ENCODE measurements at places on chromosomes 5 and 9.

DNA sequence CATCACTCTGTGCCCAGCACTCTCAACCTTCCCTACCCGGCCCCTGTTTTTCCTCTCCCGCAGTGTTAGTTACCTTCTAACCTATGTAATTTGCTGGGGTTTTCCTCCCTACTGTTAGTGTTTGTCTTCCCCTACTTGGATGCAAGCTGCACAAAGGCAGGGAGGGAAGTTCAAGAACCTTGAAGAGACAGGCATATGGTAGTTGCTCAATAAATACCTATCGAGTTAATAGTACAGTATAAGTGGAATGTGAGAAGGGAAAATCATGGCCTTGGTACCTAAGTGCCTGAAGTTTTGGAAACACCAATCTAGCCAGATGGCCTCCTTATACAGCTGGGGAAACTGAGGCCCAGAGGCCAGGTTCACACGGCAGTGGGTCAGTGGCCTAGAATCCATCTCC is 24.2 kb downstream of the PDGFRB start:
- no peak for DNase-seq

DNA sequence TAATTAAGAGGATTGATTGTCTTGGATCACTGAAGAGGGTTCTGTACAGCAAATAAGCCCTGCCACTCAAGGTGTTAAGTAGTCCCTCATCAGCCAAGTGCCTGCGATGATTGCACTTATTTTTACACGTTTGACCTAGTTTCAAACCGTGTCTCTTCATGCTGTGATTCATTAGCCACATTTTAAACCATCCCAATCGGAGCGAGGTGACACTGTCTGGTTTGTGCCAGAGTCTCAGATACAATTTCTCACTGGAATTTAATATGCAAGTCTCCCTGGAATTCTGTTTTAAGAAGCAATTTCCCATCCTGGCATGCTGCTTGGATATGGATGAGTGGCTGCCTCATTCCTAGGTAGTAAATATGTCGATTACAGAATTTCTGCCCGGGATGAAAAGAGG is 1.6 kb downstream of the INSYN2B start:
- DNase-seq = no peak

DNA sequence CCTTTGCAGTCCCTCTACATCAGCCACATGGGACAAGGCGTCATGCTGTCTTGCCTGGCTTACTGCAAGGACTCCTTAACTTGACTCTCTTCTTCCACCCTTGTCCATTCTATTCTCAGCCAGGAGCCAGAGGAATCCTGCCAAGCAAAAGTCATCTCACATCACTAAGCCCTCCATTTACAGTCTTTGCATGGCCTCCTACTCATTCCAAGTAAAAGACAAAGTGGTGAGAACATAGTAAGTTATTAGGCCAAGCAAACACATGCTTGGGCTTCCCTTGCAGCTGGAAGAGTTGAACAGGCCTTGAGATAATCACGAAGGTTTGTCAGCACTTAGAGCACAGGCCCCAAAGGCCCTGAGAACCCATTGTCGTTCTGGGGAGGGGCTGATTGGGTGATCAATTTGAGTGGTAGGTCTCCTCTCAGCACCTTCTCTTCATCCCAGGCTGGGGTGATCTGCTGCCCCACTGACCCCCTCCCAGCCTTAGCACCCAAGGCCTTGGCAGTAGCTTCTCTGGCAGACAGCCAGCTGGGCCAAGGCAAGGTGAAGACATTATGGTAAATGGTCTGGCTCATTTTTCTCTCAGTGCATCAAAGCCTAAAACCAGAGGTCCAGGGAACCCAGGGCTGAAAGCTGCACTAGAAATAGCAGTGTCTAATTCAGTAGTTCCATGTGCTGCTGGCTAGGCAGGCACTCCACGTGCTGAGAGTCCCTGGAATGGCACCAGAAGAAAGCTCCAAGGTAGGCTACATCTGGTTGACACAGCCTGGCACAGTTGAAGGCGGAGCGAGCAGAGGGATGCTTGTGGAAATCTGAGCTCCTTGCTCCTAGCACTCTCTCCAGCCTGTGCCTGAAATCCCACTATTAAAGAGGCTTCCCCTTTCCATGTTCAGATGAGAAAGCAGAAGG is 121.4 kb downstream of the ASTN2 start:
- DNase-seq = no peak

DNA sequence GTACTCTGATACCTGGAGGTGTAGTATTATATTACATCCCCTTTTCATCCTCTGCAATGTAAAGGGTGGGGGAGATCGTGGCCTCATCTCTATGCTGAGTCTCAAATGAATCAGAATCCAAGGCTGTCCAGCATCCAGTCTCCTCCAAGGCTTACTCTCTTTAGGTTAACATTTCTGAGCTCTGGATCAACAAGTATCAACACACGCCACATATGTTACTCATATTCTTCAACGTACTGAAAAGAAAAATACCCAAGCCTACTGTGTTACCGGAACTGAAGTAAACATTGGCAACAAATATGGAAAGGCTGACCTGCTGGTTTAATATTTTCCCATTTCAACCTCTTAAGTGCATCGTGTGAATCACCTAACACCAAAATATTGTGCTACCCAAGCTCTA is 241.8 kb downstream of the GAS1 start:
- DNase-seq = no peak

GRCh38 chr5:163821142-163821541 is 315.7 kb downstream of the MAT2B start:
- no peak for DNase-seq

DNA sequence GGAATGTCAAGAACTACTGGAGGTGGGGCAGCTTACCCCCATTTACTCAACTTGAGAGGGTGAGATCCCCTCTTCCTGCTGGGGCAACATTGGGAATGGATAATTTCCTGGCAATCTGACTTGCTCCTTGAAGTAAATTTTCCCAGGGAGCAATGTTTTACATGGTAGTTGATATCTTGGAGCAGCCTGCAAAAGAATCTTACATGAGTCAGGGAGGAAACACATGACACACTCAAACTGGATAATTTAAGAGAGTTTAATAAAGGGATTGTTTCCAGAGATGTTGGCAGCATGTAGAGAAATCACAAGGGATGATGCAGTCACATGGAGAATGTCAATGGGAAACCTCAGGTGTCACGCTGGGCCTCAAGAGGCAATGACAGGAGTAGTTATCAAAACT is 212.5 kb downstream of the GAS1 start:
- no peak for DNase-seq

DNA sequence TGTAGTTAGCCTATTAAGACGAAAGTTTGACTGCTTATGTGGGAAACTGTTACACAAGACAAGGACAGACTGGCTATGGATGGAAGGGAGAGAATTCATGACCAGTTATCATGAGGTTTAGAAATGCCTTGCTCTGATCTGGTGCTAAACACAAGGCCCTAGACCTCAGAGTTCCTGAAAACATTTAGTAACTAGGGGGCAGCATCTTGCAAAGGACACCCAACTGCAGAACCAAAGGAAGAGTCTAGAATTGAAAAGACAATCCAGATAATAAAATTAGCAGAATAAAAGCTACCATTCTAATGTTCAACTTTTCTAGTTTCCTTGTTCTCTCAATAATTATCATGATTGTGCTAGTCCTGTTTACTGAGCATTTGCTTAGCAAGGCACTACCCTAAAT is 130.5 kb upstream of the GPR151 start:
- no peak for DNase-seq

- DNase-seq = no peak
Measured at GRCh38 chr9:84339503-84339902, 1.1 kb downstream of the SLC28A3 start.

Data from H1 (cell line).